ENCODE measurements at places on chromosomes 3 and 15. TPM values are rescaled to one million over a fixed set of nuclear protein-coding genes. Genes with fewer than 3 reads are reported as not detected.

DNA sequence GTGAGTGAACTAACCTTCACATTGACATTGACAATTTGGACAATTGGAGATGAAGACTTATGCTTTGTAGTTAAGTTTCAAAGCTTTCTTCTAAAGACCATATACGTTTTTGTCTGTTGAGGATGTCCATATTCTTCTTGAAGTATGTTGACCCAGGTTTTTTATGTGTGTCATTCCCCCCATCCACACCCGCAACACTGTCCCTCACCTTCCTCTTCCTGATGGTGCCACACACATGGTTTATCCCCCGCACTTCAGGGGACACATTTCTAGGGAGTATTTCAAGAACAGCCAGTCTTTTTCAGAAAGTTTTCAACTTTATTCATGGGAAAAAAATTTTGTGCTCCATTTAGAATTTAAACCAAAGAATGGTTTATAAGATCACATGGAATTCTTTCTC lies 105.1 kb downstream of the GHSR start:
- no peak for DNase-seq

GRCh38 chr3:57673156-57673555 lies 19.7 kb downstream of the DENND6A start:
- no peak for DNase-seq

DNA sequence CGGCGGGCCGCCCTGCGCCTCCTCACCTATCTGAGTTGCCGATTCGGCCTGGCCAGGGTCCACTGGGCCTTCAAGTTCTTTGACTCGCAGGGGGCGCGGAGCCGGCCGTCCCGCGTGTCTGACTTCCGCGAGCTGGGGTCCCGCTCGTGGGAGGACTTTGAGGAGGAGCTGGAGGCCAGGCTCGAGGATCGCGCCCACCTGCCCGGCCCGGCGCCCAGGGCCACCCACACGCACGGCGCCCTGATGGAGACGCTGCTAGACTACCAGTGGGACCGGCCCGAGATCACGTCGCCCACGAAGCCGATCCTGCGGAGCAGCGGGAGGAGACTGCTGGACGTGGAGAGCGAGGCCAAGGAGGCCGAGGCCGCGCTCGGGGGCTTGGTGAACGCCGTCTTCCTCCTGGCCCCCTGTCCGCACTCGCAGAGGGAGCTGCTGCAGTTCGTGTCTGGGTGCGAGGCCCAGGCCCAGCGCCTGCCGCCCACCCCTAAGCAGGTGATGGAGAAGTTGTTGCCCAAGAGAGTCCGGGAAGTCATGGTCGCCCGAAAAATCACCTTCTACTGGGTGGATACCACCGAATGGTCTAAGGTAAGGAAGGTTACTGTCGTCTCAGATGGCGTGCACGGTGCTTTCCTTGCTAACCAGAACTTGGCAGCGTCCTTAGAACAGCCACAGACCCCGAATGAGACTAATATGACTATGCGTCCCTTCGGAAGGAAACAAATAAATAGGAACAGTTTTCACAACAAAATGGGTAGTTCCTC lies 567 bp downstream of the TICRR start:
- no peak for DNase-seq

GRCh38 chr15:32867313-32867626 lies 149.5 kb downstream of the GREM1 start:
- DNase-seq: no peak

DNA sequence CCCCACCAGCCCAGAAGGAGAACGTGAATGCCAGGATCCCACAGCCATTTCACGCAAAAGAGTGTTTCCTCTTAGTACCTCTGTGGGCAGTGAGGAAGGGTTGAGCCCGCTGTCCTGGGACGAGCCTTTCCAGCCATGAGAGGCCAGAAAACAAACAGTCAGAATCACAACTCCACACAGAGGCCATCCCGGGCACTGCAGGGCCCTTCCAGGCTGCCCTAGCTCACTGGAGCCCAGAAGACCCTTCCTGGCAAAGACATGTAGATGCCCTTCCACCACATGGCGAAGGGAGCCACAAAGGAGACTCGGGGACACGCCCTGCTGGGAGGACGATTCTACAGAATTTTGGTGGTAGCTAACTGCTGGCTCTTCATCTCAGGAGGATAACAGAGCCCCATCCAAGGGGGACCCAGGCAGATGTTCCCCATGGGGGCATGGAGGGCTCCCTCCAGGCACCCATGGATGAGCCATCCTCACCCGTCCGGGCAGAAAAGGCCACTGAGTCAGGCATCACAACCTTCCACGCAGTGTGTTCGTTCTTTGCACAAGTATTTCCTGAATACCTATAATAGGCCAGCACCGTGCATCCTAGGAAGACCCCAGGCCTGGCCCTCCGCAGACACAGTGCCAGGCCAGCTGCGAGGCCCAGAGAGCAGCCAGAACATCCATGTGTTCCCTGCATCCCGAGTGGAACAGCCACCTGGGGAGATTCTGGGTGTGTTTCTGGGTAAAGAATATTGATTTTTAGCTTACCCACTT lies 47.2 kb downstream of the SLC12A8 start:
- no peak for DNase-seq

GRCh38 chr15:90703455-90703854 lies 13.7 kb upstream of the BLM start:
- no peak for DNase-seq

GRCh38 chr15:58434334-58434875 lies 2.6 kb downstream of the LIPC start:
- peak; percentile 76 for DNase-seq

- no peak for DNase-seq
These were observed 21.8 kb upstream of the ANPEP start for GRCh38 chr15:89836267-89837133.

DNA sequence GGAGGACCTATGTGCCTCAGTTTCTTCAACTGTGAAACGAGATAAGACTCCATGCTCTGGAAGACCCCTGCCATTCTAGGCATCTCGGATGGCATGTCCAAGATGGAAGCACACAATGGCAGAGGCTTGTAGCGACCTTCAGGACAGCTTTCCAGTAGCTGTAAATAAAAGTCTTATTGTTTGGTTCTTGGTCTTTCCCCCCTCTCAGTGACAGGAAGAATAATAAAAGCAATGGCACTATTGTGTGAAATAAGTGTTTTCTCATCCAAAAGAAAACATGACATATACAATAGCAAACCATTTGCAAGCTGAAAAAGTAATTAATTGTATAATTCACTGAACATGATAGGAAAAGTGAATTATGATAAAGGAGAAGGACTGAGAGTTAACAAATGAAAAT lies 32.5 kb upstream of the CD47 start:
- no peak for DNase-seq

- no peak for DNase-seq
These were observed 99.8 kb upstream of the CPNE4 start for GRCh38 chr3:132134611-132135010.

DNA sequence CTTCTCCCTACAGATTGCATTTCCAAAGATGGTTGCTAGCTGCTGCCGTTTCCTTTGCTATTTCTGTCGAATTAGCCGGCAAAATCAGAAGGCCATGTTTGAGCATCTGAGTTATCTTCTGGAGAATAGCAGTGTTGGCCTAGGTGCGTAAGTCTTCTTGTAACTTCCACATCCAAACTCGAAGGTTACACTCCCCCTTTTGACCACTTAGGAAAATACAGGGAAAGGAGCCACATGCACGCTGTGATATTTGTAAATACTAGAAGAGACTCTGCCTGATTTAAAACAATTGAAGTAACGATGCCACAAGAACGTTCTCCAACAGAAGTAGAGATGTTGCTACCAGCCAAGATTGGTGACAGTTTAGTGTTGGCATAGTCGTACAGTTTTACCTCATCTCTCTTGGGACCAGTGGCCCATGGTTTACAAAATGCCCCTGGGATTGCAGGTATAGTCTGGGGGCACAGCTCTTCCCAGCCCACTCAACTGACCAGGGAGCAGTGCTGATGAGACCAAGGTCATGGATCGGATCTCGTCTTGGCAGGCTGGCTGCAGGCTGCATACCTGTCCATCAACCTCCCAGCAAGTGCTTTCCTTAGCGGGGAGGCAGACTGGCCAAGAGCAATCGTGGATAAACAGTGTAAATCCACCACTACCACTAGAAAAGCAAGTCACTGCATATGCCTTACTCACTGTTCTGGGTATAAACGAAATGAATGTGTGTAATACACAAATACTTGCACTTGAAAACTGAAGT lies 268.4 kb upstream of the CHRM5 start:
- no peak for DNase-seq

- DNase-seq: no peak
These were observed 192.6 kb downstream of the MEX3B start for GRCh38 chr15:81853150-81853748.

DNA sequence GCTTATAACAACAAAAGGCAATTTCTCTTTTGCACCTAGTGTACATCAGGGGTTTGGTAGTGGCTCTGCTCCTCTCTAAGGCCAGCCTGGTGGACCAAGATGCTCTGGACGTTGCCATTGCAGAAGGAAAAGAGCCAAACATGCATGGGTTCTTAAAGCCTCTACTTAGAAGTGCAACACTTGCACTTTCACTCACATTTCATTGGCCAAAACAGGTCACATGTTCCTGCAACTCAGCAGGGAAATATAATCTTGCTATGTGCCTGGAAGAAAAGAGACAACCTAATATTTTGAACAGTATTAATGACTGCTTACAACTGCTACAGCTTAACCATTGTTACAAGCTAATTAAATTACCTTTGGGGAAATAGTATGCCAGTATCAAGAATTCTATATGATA lies 182.9 kb downstream of the IL5RA start:
- DNase-seq: no peak

- DNase-seq: no peak
These were observed 57.6 kb upstream of the BBX start for GRCh38 chr3:107465064-107465631.

DNA sequence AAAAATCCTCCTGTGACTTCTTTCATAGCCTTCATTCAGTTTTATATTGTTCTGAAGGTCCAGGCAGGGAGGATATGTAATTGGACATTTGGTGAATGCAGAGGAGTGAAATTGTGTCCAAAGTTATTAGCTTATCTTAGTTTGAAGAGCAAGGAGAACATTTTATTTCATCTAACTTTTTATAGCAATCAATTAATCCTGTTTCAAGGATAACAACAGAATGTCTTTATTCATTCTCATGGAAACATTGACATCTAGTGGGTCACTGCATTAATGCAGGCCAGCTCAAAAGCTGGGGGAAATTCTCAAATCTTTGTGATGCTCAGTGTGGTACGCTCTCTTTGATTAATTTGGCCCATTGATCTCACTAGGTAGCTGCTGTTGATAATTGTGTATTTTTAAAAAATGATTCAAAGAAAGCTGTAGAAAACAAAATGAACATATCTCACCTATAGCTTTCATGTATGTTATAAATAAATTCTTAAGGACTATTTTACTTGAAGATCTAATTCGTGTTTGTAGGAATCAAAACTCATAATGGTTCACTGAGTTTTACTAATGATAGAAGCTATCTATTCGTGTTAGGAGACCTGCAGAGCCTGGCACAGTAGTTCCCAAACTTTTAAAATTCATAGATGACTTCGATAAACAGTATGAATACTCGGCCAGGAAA lies 150.8 kb upstream of the KCNMB2 start:
- DNase-seq: peak; percentile 63

DNA sequence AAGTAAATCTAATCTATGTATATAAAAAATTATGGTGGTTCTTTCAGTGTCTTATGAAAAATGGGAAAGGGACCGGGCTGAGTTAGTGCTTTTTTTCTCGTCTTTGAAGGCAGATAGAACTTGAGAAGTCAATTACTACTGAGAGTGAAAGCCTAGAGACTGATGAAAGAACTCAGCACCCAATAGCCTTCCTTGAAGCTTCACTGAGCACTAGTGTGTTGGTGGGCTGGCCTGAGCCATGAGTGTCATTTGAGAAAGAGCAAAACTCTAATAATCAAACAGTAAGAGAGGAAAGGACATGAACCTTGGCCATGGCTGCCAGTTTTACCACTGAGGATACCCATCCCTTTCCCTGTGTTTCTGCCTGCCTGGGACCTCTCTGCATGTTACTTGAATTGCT lies 428.3 kb upstream of the RASGRP1 start:
- DNase-seq: no peak

DNA sequence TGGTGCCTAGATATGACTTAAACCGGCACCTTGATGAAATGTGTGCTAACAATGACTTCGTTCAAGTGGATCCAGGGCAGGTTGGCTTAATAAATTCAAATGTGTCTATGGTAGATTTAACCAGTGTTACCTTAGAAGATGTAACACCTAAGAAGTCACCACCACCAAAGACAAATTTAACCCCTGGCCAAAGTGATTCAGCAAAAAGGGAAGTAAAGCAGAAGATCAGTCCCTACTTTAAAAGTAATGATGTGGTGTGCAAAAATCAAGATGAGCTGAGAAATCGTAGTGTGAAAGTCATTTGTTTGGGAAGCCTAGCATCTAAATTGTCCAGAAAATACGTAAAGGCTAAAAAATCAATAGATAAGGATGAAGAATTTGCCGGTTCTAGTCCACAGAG lies 1.1 kb downstream of the FAN1 start:
- no peak for DNase-seq

DNA sequence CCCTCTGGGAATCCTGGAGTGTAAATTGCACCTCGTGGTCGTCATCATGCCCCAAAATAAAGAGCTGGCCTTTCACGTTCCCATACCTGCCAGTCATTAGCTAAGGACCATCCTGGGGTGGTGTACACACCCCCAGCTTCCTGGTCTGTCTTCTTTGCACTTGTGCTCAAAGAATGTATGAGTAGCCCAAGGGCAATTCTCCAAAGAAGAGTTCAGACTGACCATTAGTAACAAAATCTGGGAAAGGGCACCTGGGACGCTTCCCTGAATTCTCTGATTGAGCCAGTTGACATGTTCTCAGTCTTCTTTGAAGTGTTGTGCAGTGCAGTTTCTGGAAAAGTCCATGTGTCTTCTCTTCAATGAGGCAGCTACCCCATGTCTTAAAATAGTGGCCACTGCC lies 34.8 kb downstream of the FAM3D start:
- DNase-seq: no peak

- DNase-seq: peak; percentile 80
These were observed 2.5 kb downstream of the XIRP1 start for GRCh38 chr3:39189959-39190269.

Gene CYP8B1
- total RNA-seq: not detected

Gene MESP1
- 2.1 TPM for total RNA-seq

Gene ST8SIA2
- 54.4 TPM for total RNA-seq

Gene AADAC
- not detected for total RNA-seq
